ENCODE measurements at places on chromosomes 4 and X. TPM values are rescaled to one million over a fixed set of nuclear protein-coding genes. Genes with fewer than 3 reads are reported as not detected.

- no peaks in the 10 kb centered on the region for H3K27me3 ChIP-seq
- peaks cover 20% of the 10 kb centered on the region for H3K4me1 ChIP-seq
- peak overlapping the region; percentile 100 for H3K27ac ChIP-seq
Observed at GRCh38 chr4:183445097-183445428, 627 bp downstream of the CDKN2AIP start.

DNA sequence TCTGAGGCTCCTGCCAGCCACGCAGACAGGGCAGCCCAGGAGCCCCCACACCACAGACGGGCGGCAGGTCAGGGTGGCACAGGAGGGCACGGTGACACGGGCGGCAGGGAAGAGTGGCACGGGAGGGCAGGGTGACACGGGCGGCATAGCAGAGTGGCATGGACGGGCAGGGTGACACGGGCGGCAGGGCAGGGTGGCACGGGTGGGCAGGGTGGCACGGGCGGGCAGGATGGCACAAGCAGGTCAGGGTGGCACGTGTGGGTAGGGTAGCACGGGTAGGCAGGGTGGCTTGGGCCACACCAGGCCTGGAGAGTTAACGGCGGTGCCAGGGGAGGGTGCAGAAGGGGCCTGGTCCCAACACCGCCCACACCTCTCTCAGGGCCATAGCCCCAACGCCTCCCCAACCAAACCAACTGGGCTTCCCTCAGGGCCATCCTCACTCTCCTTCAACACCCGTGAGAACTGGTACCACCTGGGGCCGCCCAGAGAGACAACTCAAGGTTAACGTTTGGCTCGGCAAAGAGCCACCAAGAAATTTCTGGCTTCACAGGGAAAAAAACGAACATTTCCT, 3.4 kb downstream of the CTBP1 start:
- peaks cover 16% of the 10 kb centered on the region for H3K36me3 ChIP-seq
- DNase-seq: no peak
- peak overlapping the region; percentile 74 for H3K4me3 ChIP-seq
- no peaks in the 10 kb centered on the region for H3K27me3 ChIP-seq

- no peak overlapping the region for H3K4me3 ChIP-seq
- H3K36me3 ChIP-seq: no peaks in the 10 kb centered on the region
- no peaks in the 10 kb centered on the region for H3K4me1 ChIP-seq
- no peaks in the 10 kb centered on the region for H3K27me3 ChIP-seq
- no peak for DNase-seq
Observed at GRCh38 chrX:105282077-105282476, 61.6 kb upstream of the TEX13A start.

GRCh38 chr4:1060121-1060520, 48.7 kb downstream of the FGFRL1 start:
- H3K4me3 ChIP-seq: no peak overlapping the region
- no peaks in the 10 kb centered on the region for H3K36me3 ChIP-seq
- peaks cover 33% of the 10 kb centered on the region for H3K4me1 ChIP-seq
- no peak overlapping the region for H3K27ac ChIP-seq
- DNase-seq: no peak

DNA sequence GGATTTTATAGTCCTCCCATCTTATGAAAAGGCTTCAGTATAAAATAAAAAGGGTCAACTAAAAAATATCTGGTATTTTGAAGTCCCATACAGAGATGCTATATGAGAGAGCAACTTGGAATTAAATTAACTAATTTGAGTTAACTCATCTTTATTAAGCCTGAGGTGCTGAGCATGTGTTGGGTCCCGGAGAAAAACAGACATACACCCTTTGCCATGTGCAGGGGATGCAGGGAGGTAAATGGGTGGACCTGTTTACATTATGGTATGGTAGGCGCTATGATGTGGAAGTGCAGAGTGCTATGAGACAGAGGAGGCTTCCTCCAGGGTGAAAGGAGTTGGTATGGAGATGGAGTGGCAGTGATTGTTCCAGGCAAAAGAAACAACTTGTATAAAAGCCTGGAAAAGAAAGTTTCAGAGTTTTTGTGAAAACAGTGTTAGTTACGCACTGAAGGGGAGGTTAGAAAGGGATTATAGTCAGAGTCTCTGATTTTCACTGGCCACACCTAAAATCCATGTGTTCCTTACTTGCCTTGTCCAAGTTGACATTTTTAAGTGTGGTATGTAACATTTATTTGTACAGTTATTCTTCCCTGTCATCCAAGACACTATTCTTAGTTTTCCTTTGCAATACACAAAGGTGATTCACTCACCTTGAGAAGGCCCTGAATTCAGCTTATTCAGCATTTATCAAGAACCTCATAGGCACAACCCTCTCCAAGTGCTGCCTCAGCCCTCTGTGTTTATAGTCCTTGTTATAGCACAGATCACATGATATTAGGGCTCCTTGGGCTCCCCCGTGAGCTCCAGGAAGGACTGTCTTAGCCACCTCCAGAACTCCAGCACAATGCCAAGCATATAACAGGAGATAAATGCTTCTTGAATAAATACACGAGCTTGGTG, 152.0 kb downstream of the RASL11B start:
- H3K27me3 ChIP-seq: no peaks in the 10 kb centered on the region
- H3K27ac ChIP-seq: no peak overlapping the region
- peaks cover 12% of the 10 kb centered on the region for H3K4me1 ChIP-seq
- DNase-seq: no peak

GAGE10 gene
- not detected for total RNA-seq

VSIG1 gene
- 0.58 TPM for total RNA-seq

Measured in stomach (tissue), 19 donors.